Glomerular endothelial cell (primary cell): ENCODE measurements at places on chromosomes 11 and 22. TPM values are rescaled to one million over a fixed set of nuclear protein-coding genes. Genes with fewer than 3 reads are reported as not detected.

Gene JRKL
- total RNA-seq, result 6.2 and 6.8 TPM in 2 replicates

Gene UPK3A
- not detected in 2 replicates for total RNA-seq

Gene TTLL1
- total RNA-seq, result 11.7 and 18.8 TPM in 2 replicates

- no peak for DNase-seq
Measured at GRCh38 chr11:11072067-11072466, 214.2 kb upstream of the ZBED5 start.

DNA sequence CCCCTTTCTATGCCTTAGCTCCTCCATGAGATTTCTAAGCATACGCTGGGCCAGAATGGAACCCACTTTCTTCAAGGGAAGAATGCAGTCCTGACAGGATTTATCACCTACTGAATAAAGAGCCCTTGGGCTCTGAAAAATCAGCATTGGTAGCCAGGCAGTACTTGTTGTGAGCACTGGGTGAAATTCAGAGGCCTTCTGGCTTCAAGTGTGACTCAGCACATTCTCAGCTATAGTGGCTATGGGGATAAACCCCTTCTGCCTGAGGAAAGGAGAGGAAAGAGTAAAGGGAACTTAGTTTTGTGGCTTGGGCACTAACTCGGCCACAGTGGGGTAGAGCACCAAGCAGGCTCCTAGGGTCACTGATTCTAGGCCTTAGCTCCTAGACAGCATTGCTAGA is 574.8 kb downstream of the JRKL start:
- DNase-seq, result no peak

GRCh38 chr11:118998388-118998717 is 415 bp downstream of the CENATAC start:
- no peak for DNase-seq

DNA sequence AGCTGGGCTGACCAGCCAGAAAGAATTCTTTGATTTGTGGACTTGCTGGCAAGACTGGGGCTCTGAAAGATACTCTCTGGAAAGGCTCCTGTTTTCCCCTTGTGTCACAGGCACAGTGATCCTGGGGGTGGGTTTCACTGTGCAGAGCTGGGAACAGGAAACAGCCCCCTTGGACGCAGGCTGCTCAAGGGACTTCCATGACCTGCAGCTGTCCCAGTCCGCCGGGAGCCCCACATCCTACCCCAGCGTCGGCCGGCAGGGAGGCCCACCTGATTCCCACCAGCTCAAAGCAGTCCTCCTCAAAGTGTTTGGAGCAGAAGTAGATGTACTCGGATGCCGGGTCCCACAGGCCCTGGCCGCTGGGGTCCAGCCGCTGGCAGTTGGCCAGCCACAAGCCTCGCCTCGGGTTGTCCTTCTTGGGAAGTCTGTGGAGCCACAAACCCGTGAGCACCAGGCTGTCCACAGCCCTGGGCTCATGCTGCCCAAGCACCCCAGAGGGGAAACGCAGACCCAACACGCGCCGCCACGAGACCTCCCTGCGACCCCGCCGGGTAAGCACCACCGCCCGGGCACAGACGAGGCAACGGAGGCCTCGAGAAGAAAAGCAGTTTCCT is 824 bp downstream of the THAP7 start:
- DNase-seq, result no peak

DNA sequence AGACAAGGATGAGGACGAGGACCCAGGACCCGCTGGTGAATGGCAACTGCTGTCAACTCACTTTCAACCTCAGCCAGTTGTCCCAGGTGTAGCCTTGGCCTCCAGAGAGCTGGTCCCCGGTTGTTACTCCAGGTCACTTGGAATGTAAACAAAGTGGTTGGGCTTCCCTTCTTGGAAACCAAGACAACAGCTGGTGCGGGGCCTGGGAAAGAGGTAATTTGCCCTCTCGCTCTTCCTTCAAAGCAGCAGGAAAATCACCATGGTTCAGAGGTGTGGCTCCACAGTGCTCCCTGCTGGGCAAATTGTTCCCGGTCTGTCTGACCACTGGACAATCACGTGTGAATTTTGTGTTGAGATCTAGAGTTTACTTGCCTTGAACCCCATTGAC is 15.0 kb downstream of the SLC1A2 start:
- DNase-seq, result no peak

GRCh38 chr11:10208131-10208575 is 85.9 kb downstream of the SBF2 start:
- DNase-seq, result peak; percentile 37

DNA sequence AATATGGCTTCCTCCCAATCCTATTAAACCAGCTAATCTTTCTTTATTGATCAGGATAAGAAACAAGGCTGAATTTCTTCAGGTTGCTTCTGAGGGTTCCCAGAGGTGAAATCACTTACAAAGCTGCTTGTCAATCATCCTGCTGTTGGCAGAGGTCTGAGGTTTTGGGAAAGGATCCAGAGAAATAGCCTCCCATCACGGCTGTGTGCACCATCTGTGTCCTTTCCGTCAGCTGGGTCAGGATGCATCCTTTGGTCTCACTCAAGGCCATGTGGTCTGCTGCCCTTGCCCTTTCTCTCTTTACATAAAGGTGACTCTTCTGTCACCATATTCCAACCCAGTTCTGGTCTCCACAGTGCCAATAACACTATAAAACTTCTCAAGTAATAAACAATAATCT is 113.4 kb upstream of the TEAD1 start:
- DNase-seq, result no peak

GRCh38 chr11:122656631-122657101 is 1.1 kb downstream of the UBASH3B start:
- DNase-seq, result no peak
